GM18507 (cell line): ENCODE measurements at places on chromosomes 5 and 9.

- no peak for DNase-seq
These were observed 11.1 kb downstream of the MED27 start for GRCh38 chr9:132068605-132069004.

GRCh38 chr9:111253742-111254437 lies 76.1 kb downstream of the OR2K2 start:
- DNase-seq, result no peak

- DNase-seq, result no peak
These were observed 1920.3 kb upstream of the WWC1 start for GRCh38 chr5:166370928-166371690.

- DNase-seq, result no peak
These were observed 8.6 kb downstream of the SLC45A2 start for GRCh38 chr5:33975852-33976251.

DNA sequence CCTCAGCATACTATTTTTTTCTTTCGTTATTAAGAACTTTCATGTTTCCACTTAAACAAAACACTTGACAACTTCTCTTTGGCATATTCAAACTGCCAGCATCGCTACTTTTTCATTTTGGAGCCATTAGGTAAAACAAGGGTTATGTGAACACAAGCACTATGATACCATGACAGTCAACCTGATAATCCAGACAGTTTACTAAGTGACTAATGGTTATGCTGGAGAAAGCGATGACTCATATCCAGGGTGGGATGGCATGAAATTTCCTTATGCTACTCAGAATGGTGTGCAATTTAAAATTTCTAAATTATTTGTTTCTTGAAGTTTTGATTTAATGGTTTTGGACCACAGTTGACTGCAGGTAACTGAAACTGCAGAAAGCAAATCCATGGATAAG lies 29.9 kb upstream of the PRSS3 start:
- DNase-seq, result no peak
